ENCODE measurements at places on chromosomes 6 and 20. TPM values are rescaled to one million over a fixed set of nuclear protein-coding genes. Genes with fewer than 3 reads are reported as not detected.

DNA sequence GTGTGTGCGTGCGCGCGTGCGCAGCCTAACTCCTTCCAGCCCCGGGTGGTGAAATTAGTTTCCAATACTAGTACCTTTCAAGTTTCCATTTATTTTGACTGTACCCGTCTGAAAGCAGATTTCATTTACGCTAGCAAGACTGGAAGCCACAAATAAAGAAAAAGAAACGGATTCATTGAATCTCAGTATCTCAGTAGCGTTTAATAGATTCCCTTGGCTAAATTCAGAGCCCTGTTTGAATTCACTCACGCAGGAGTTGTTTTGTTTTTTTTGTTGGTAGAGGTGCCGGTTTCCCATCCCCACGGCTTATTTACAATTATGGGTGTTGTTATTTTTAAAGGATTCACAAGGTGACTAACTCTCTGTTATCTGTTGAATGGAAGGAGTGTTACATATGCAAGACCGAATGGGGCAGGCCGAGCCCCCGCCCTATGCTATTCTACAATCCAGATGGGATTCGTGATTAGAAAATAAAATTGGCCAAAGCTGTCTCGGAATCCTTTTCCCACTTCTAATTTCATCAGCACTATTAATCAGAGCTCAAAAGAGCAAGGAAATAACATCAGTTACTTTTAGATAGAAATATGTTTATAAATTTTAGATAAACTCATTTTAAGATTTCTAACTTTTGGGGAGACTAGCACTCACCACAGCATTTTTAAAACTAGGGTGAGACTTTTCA is 2.3 kb upstream of the INSM1 start:
- DNase-seq = no peak

GRCh38 chr6:31289788-31290187 is 17.9 kb upstream of the HLA-C start:
- no peak for DNase-seq

GRCh38 chr20:19993958-19994669 is 23.0 kb upstream of the NAA20 start:
- DNase-seq = no peak

GRCh38 chr6:37399795-37400490 is 33.1 kb upstream of the CMTR1 start:
- no peak for DNase-seq

- no peak for DNase-seq
Observed at GRCh38 chr6:343960-344815, 47.4 kb upstream of the IRF4 start.

- no peak for DNase-seq
Observed at GRCh38 chr6:33583591-33584155, 3.6 kb upstream of the BAK1 start.

DNA sequence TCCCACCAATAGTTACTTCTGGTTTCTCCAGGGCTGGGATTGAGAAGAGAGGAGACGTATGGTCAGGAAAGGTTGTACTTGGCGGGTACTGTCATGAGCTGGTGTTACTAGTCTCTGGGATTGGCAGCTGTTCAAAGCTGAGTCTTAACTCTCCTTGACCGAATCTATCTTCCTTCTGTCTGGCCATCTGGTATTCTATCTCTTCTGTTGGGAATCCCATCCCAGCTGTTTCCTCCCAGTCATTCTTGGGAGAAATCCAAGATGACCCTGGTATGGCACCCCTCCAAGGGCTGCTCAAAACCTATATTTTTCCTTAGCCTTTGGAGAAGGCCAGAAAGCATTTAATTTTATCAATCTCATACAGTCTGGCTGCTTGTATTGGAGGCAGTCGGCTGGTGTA is 287.0 kb upstream of the CHD6 start:
- DNase-seq = no peak

DNA sequence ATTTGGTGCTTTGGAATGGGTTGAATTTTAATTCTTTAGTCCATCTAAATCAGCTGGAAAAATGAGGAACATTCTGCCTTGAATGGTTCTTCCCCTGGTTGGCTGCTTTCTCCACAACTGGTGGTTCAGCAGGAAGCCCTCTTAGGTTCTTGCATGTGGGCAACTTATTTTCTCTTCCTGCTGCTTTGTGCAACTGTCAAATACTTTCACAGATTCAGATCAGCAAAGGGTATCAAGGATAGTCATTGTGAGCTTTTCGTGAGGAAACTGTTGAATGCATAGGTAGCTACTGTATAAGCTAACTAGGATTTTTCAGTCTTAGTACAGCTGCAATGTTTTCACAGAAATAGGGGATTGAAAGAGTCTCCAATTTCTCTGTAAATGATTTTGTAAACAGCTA is 72.9 kb upstream of the MRAP2 start:
- DNase-seq = no peak

DNA sequence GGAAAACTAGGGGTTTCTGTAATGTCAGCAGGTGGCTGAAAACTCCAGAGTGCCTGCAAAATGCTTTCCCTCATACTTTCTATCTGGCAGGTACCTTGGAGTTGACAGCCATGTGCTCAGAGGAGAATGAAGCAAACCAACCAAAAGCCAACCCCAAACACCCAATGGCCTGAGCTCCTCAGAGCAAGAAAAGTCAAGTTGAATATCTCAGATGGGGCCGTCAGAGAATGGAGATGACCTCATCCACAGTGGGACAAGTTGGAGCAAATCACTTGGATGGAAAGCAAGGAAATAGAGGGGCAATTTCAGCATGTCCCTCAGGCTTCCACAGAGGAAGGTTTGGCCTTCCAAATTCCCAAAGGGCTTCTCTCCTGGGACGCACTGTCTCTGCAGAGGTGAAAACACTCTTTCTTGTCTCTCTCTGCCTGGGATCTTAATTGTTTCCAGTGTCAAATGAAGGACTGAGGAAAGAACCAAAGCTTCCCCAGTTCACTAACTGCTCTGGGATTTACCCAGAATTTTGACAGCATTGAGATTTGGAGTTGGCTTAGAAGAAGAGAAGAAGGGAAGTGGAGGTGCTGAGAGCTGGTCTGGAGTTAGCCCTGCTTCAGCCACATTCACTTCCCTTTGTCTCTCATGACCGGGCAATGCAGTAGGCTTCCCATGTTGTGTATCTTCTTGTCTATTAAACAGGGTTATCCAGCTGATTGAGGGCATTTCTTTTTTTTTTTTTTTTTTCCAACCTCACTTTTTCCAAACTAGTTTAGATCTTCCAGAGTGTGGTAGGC is 42.2 kb downstream of the PRND start:
- DNase-seq = no peak

DNA sequence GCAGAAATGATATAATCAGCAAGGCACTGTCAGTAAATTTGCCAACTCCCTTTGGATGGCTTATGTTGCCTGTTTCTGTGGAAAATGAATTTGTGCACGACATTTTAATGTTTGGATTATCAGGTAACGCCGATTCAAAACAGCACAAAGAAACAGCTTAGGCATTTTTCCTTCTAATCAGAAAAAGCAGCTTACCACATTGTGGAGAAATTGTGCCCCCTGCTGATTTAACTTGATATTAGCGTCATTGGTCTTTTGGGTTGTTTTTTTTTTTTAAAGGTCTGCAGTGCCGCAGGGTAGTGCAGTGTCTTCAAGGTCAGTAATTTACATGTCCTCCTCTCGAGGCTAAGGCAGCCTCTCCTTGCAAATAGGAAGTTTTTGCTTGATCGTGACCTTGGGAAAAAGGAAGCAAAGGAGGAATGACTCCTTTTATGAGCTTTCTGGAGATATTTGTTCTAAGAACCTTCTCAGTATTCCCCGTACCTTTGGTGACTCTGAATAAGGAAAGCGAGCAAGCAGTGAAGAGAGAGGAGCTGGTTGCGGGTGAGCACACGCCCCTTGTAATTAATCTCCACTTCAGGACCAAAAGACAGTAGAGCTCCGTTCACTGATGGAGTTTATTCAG is 79.1 kb downstream of the ELOVL4 start:
- DNase-seq = peak; percentile 72

- no peak for DNase-seq
Observed at GRCh38 chr6:163579880-163580295, 165.4 kb downstream of the QKI start.

- DNase-seq = no peak
Observed at GRCh38 chr20:47577314-47577713, 75.6 kb downstream of the NCOA3 start.

DNA sequence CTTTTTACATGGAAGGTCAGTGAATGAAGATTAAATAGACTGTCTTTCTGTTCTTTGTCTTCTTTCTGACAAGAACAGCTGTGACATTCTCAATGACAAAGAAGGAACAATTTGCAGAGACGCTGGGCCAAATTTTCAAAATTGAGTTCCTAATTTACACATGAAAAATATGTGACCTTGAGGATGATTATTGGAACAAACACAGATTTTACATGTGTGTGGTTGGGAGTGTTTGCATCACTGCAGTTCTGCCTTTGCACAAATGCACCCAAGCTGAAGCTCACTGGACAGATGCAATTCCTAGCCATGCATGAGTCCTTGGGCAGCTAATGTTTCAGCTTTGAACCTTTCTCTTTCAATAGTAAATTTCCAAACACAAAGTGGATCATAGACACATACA is 350.8 kb downstream of the QKI start:
- DNase-seq = no peak

- DNase-seq = no peak
Observed at GRCh38 chr6:87105823-87106222, 10.9 kb upstream of the CGA start.

DNA sequence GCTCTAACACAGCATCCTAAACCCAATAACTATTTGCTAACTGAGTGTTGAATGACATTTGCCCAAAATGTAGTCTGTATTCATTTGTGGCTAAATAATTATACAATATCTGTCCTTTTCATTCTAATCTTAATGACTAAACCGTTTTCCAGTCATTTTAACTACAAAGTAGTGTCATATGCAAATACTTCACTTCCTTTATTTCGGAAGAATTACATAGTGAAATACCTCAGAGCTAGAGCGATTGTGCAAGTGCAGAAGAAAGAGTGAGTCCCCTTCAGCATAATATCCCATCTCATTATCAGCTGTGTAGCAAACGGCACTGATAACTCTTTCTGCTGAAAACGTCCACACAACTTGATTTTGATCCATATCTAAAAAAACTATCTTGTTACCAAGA is 66.2 kb downstream of the ROS1 start:
- DNase-seq = no peak

- DNase-seq = no peak
Observed at GRCh38 chr6:20409427-20409971, 7.8 kb downstream of the E2F3 start.

DNA sequence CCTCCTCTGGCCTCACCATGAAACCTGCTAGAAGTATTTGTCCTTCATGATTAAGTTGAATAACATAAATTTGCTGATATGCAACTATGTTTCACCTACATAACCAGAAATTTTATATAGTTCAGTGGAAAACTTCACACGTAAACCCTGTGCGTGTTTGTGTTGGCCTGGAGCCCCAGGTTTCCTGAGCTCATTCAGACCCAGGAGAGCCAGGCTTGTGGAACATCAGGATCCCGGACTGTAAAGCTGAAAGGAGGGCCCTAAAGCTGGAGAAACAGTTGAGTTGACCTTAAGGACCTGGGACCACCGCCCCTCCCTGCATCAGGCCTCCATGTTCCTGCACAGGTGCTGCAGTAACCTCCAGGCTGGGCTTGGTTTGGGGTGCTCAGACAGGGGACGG is 3.1 kb upstream of the SPATS1 start:
- no peak for DNase-seq

DNA sequence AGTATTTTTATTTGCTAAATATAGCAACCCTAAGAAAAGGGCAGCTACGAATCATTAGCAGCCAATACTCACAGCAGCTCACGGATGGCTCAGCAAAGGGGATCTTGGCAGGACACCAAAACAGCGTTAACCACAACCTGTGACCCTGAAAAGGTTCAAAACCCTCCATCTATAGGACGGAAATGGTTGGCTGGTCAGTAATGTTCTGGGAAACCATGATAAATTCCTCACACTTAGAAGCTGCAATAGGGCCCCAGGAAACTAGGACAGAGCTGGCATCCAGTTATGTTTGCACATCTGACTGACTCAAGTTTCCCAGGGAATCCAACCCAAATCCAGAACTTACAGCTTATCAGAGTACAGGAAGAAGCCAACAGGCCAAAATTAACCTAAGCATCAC is 30.9 kb upstream of the PTPRT start:
- DNase-seq = no peak

DNA sequence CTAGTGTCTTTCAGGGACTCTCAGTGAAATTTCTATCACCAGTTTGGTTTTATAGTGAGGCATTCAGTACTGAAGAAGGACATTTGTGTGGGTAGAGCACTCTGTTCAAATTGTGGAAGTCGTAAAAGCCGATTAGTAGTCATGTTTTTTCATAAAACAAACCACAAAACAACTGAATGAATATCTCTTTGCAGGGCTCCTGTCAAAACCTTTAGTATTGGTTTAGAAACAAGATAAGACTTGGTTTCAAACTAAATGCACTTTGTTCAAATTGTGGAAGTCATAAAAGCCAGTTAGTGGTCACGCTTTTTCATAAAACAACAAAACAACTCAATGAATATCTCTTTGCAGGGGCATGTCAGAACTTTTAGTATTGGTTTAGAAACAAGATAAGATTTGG is 23.8 kb downstream of the ADGRF4 start:
- no peak for DNase-seq

DNA sequence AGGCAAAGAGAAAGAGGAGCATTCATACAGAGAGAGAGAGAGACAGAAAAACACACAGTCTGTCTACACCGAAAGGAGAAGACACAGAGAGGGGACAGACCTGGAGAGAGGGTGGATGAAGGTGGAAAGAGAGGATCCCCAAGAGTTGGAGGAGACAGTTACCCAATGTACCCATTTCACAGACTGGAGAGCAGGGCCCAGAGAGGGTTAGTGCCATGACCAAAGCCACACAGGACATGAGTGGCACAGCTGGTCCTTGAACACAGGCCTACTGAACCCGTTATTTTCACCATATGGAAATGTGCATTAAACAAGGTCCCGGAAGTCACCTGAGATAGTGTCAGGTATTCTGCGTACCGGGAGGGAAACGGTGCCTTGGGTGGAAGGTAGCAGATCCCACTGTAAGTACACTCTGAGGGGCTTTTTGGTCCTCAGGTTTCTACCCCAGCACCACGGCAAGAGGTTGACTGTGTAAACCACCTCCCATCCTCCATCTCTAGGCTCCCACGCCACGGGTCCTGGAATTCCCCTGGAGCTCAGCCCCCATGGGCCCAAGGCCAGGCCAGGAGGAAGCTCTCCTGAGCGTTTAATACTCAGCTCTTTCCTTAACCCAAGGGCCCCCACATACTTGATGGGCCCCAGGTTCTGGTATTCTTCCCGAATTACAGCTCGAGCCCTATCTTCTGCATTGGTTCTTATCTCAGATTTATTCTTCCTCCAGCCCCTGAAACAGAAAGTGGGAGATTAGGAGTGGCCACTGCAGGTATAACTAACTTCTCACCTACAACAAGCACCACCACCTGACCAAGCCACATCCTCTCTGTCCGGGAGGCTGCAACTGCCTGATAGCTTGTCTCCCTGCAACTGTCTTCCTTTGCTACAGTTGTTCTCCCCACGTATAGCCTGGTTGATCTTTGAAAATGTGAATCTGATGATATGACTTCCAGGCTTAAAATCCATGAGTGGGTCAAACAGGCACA is 38.4 kb upstream of the OCSTAMP start:
- no peak for DNase-seq

The KIF25 gene
- polyA plus RNA-seq = 0.90 TPM

The DAAM2 gene
- 25.4 TPM for polyA plus RNA-seq

The MAFB gene
- polyA plus RNA-seq = 140 TPM

The PAQR8 gene
- 32.3 TPM for polyA plus RNA-seq

The HSPA1L gene
- polyA plus RNA-seq = 4.8 TPM

The CD40 gene
- polyA plus RNA-seq = 5.7 TPM
